ENCODE measurements at places on chromosomes 5 and 9.

- DNase-seq: no peak
Observed at GRCh38 chr9:86128235-86128822, 29.0 kb upstream of the GOLM1 start.

- no peak for DNase-seq
Observed at GRCh38 chr5:30447431-30447830, 746.1 kb upstream of the CDH6 start.

- no peak for DNase-seq
Observed at GRCh38 chr5:139025651-139026050, 150.5 kb upstream of the LRRTM2 start.

- DNase-seq: no peak
Observed at GRCh38 chr9:97997330-97998276, 14.5 kb downstream of the ANP32B start.

DNA sequence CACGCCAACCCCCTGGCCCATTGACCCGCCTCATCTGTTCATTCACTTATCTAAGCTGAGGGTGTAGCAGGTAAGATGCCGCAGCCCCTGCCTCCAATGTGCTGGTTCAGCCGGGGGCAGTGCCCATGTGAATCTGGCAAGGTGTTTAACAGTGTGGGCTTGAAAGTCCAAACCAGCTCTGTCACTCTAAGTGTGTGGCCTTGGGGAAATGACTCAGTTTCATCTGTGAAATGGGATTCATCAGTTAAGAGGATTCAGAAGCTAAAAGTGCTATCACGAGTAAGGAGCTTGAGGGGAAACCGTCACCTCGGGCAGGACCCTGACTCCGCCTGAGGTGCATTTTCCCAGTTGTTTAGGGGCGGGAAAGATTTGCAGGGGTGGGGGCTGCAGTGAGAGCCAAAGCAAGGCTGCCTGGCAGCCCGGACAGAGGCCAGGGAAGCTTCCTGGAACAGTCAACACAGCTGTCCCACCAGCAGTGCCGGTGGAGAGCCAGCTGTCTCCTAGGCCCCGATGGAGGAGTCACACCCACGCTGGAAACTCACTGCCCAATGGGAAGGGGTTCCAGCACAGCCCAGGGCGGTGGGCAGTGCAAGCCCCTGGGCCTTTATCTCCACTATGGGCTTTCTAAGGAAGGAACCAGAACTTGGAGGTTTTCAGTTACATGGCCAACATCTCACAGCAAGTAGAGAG, 9.7 kb upstream of the URM1 start:
- no peak for DNase-seq
